HS-27A (cell line): ENCODE measurements at places on chromosomes 1 and 21.

GRCh38 chr21:34724131-34724856 lies 55.5 kb downstream of the CLIC6 start:
- DNase-seq = no peak

DNA sequence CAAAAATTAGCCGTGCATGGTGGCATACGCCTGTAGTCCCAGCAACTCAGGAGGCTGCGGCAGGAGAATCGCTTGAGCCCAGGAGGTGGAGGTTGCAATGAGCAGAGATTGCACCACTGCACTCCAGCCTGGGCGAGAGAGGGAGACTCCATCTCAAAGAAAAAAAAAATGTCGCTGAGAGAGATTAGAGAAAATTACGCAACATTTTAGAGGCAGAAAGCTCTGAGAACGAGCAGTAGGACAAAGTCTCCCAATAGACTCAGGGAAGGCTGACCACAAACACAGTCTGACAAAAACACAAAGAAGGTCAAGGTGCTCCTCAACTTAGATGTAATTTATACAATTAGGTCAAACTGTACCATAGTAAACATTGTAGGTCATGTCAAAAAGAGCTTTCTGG lies 367.6 kb upstream of the ZRANB2 start:
- DNase-seq = no peak

DNA sequence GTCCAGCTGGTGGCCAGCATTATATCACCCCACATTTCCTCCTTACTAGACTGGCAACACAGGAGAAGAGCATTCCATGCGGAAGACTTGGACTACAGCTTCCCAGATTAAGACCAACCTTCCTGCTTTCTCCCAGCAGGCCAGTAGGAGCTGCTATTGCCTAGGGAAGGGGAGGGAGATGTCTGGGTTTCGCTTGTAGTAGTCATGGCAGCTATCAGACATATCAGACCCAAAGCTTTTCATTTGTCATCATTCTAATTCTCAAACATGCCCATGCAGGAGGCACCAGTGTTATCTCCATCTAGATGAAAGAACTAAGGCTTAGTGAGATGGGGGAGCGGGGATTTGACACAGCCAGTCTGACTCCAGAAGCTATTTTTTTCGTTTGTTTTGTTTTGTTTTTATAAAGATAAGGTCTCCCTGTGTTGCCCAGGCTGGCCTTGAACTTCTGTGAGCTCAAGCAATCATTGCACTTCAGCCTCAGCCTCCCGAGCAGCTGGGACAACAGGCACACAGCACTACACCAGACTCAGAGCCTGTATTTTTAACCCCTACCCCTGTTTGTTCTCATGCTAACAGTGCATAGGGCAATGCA lies 4.5 kb downstream of the PLA2G2A start:
- peak; percentile 23 for DNase-seq

GRCh38 chr1:99680270-99680669 lies 34.4 kb downstream of the PALMD start:
- DNase-seq = peak; percentile 57

- DNase-seq = no peak
Measured at GRCh38 chr1:244439391-244440032, 12.2 kb downstream of the ADSS2 start.

GRCh38 chr1:46412893-46413595 lies 18.9 kb downstream of the FAAH start:
- no peak for DNase-seq

GRCh38 chr1:59025201-59025600 lies 241.4 kb upstream of the JUN start:
- no peak for DNase-seq

DNA sequence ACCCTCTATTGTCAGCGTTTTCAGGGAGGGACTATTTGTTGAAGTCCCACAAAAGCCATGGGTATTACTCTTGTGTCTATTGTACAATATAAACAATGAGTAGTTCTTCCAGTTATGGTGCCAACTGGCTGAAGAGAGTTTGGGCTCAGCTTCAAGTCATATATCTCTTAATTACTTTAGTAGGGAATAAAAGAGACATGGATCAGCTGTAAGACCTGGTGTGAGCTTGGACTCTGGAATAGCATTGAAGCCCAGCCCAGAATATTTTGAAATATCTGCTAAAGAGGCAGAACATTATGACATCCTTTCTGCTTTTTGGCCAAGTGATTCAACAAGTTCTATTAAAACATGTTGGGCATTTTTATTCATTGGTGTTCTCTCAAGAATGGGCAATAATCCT lies 224.9 kb downstream of the BACH1 start:
- DNase-seq = no peak

DNA sequence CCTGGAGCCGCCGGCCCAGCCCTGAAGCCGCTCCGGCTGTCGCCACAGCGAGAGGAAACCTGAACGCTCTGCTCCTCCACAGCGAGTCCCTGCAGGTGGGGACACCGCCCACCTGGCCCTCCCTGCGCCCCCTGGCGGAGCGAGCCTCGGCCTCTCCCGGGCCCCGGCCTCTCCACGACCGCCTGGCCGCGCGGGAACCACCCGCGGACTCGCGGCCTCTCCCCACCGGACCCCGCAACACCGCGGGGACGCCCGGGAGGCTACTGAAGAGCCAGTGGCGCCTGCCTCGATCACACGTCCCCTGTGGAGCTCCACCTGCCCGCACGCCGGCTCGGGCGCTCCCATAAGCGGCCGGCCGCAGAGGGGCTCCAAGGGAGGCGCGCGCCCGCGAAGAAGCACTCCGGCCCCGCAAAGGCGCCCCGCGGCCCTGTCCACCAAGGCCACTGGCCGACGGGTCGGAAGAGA lies 109.6 kb downstream of the KCNN3 start:
- DNase-seq = no peak

GRCh38 chr1:245730801-245731200 lies 576.0 kb downstream of the KIF26B start:
- no peak for DNase-seq

- peak; percentile 9 for DNase-seq
Measured at GRCh38 chr1:111275079-111275478, 15.6 kb upstream of the CHIA start.

DNA sequence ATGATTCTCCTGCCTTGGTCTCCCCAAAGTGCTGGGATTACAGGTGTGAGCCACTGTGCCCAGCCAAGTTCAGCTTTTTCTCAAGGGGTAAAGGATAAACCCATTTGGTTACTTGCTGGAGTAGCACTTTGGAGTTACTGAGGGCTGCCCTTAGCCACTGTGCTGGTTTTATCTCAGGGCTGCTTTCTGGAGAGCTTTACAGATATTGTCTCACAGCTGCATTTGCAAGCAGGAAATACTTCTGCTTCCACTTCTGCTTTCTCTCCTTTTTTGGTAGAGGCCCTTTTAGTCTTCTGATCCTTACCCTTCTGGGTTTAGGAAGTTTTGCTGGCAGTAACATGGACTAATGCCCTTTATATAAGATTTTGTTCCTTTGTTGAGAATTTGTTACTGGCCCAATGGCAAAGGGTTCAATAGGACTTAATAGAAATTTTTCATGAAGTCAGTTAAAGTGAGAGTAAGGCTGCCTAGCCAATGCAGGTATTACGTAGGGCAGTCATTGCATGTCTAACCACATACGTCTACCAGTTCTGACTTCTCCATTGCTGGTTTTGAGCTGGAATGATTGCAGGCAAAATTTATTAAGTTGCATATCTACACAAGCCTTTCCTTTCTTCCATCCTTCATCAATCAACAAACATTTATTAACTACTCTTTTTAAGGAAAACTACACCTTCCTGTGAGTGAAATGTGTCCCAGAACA lies 24.4 kb downstream of the CAP1 start:
- no peak for DNase-seq

GRCh38 chr1:116956378-116956777 lies 45.2 kb upstream of the CD101 start:
- no peak for DNase-seq

DNA sequence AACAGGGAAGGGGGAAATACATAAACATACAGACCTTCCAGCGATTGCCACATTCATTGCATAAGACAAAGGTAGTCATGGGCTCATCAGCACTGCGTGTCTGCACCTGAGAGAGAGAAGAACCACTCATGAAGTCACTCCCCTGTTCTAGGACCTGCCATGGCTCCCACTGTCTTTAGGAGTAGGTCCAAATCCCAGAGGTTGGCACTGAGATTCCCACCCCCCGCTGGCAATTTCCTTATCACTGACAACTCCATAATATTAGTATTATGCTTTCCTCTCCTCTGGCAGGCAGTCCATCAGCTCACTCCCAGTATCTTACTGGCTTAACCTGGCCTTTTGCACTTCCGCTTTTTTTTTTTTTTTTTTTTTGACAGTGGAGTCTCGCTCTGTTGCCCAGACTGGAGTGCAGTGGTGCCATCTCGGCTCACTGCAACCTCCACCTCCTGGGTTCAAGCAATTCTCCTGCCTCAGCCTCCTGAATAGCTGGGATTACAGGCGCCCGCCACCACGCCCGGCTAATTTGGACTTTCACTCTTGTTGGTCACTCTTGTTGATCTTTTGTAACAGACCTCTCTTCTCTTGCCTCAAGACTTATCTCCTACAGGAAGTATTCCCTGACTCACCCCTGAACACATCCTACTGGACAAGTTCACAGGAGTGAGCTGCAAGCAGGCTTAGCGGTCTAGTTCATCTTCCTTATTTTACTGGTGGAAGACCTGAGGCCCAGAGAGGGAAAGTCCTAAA lies 14.8 kb upstream of the ZNF436 start:
- no peak for DNase-seq

GRCh38 chr1:21756393-21757089 lies 26.4 kb downstream of the USP48 start:
- no peak for DNase-seq

DNA sequence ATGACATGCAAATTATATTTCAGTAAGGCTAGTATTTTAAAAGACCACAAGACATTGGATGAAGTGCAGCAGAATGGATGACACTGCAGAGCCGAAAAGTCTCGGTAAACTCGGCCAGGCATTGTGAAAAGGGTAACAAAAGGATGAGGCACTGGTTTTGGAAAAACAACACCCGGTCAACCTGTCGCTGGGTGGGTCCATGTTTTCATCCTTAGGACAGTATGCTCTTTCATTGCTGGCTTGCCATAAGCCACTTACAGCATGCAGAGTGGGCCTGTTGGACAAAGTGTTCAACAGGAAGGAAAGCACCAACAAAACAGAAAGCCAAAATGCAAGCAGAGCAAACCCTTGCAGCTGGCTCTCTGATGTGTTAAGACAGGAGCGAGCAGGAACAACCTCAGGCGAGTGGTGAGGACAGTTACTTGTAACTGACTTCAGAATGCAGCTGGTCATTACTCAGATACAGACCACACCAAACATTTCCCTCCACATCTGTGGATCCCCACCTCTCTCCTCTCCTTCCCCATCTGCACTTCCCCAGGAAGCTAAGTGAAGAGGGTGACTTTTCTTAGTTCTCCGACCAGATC lies 2.9 kb upstream of the RCAN1 start:
- DNase-seq = no peak

GRCh38 chr1:170460414-170461155 lies 71.4 kb upstream of the GORAB start:
- DNase-seq = no peak

DNA sequence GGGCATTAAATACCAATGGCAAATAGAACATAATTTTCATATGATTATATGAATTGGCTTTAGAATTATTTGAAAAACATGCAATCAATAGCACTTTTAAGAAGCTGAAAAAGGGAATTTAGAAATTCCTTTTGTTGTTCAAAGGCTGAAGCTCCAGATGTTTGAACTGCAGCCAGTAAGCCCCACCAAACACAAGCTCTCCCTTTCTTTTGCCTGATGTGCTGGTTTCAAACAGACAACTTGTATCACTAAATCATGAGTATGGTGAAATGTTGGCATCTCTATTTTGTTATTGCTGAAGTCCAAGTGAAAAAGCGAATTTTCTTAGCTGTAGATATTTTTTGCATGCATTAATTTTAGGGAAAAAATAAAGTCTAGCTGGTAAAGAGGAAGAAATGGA lies 27.5 kb upstream of the NCAM2 start:
- DNase-seq = no peak

- DNase-seq = no peak
Measured at GRCh38 chr1:179066471-179066870, 15.4 kb upstream of the TOR3A start.

GRCh38 chr21:14550135-14550534 lies 4.0 kb upstream of the SAMSN1 start:
- DNase-seq = no peak

DNA sequence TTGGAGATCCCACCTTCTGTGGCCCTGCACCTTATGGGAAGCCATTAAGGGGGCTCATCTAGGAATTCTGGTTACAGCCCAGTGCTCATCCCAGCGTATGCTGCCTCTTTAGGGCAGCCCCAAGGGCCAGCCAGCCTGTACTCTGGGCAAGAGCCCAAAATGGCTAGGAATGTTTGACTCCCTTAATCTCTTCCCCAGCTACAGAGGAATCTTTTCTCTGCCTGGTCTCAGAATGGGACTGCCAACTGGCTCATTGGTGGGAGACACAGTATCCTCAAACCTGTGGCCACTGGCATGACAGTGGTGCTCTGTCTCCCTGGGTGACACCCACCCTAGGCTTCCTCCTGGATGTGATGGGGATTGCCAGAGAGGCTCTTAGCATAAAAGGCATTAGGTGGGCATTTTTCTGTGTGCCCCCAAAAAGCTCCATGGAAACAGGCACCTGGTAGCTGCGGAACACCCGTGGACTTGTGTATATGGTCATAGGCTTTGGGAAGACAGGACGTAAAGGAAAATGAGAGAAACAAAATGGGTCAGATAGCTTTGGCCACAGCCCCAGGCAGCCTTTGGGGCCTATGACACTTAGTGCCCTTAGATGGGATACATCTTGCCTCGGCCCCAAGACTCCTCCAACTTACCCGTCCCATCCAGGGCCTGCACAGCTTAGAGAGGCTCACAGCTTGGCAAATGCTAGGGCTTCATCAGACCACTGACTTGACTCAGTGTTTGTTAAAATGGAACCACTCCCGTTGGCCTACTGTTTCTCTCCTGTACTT lies 6.9 kb downstream of the TMEM81 start:
- DNase-seq = no peak

- DNase-seq = no peak
Measured at GRCh38 chr1:34845131-34845901, 14.2 kb downstream of the SMIM12 start.

DNA sequence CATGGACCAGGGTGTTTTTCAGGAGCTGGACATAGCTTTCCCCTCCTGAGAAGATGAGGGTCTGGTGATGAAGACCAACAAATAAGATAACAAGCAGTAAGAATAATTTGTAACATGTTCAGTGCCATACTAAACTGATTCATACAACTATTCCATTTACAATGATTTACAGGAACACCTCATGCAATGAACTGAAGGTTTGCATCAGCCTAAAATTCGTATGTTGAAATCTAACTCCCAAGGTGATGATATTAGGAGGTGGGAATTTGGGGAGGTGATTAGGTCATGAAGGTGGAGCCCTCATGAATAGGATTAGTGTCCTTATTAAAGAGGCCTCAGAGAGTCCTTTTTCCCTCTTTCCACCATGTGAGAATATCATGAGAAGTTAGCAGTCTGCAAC lies 15.9 kb upstream of the NIBAN1 start:
- DNase-seq = no peak

DNA sequence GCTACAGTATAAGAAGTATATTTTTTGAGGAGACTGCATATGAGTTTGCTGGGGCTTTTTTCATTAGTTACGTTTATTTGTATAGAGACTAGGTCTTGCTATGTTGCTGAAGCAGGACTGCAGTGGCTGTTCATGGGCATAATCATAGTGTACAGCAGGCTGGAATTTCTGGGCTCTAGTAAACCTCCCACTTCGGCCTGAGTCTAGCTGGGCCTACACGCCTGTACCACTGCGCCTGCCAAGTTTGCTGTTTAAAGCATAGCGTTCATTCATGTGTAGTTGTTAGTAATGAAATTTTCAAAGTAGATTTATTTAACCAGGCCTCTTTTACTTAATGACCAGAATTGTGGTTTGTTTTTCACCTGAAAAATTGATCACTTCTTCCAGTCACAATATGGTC lies 33.8 kb downstream of the HS2ST1 start:
- DNase-seq = no peak
